ENCODE measurements at places on chromosomes 13 and 19.

GRCh38 chr19:1854542-1855039 lies 6.3 kb upstream of the REXO1 start:
- DNase-seq, result no peak

DNA sequence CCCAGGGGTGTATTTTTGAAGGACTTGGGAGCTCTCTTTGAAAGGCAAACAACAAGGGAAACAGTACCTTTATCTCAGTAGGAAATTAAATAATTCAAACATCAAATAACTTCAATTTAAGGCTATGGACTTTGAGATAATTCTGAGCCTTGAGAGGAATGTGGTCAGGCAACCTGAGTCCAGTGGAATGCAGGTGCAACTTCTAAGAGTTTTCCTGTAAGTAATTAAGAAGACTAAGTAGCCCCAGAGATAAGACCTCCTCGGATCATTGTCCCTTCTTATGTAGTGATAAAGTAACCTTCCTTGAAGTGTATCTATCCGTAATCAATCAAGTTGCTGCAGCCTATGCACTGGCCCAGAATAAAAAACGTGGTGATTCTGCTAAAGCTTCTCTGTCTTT lies 29.2 kb downstream of the ZNF701 start:
- no peak for DNase-seq

- DNase-seq, result no peak
Observed at GRCh38 chr19:39428283-39429112, 7.3 kb downstream of the RPS16 start.

DNA sequence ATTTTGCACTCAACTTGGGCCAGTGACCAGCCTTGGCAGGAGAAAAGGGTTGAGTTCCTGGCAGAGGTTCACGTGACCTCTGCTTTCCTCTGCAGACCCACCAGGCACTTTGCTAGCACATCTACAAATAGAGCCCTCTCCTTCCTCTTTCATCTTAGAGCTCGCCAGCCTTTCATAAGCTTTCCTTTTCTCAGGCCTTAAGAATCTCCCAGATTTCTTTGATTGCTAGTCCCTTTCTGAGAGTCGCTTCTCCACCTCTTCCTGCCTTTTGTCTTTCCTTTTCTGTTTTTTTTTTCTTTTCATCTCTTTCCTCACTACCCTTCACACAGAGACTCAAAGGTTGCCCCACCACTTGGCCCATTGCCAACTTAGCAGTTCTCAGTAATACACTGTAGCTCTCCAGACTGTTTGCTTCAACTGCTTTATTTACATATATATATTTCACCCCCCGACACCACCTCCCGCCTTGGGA lies 375.7 kb upstream of the SPRY2 start:
- no peak for DNase-seq

GRCh38 chr13:111005364-111005763 lies 90.5 kb upstream of the ANKRD10 start:
- DNase-seq, result no peak

DNA sequence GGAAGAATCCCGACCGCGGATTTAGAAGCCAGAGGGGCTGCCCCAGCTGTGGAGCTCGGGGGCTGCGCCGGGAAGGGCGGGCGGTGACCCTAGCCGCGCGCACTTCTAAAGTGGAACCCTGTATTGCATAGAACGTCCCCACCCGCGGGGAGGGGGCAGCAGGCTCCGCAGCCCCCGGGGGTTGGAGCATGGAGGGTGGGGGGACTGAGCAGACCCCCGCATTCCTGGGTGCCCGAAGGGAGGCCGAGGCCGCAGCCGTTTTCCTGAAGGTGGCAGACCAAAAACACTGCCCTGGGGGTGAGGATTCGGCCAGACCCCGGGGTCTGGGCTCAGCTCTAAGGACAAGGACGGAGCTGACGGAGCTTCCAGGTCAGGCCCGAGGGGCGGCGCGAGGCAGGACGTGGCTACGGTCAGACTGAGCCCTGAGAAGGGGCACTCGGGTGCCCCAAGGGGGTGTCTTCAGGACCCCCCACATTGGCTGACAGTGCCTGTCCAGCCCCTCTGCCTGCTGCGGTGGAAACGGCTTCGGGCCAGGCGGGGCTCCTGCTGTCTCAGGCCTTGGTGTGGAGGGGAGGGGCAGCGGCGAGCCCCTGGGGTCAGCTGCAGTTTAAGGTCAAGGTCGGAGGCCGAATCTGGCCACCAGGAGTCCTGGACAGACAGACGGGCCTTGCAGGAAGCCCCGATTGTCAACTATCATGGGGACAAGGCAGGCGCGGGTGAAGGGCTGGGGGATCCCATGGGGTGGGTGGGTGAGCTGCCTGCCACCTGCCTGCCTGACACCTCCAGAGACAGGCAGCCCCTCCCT lies 12.6 kb downstream of the MKNK2 start:
- no peak for DNase-seq

DNA sequence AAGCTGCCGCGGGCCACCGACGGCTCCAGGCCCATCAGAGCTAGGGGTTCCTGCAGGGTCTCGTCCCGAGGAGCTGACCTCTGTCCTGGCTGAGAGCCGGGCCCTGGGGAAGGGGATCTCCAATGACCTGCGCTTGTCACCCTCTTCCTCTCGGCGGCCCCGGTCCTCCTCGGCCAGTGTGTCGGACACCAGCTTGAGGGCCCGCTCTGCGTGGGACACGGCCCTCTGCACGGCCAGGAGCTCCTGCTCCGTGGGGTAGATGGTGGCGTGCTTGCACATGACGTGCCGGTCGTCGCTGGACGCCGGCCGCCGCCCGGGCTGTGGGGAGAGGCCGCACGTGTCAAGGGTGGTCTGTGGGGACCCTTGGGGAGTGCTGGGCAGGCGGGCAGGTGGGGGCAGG lies 32.7 kb upstream of the MATK start:
- DNase-seq, result no peak

DNA sequence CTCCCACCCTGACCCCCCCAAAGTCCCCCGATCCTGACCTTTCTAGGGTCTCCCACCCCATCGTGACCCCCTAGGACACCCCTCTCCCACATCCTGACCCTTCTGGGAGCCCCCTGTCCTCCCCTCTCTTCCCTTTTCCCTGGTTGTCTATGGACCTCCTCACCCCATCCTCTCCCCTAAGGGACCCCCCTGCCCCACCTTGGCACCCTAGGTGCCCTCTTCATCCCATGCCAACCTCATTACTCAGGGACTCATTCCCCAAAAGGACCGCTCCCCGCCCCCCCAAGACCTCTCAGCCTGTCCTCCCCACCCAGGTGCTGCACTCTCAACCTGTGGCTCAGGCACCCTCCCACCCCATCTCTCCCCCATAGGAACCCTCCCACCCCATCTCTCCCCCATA lies 2.1 kb downstream of the MAP2K2 start:
- no peak for DNase-seq

DNA sequence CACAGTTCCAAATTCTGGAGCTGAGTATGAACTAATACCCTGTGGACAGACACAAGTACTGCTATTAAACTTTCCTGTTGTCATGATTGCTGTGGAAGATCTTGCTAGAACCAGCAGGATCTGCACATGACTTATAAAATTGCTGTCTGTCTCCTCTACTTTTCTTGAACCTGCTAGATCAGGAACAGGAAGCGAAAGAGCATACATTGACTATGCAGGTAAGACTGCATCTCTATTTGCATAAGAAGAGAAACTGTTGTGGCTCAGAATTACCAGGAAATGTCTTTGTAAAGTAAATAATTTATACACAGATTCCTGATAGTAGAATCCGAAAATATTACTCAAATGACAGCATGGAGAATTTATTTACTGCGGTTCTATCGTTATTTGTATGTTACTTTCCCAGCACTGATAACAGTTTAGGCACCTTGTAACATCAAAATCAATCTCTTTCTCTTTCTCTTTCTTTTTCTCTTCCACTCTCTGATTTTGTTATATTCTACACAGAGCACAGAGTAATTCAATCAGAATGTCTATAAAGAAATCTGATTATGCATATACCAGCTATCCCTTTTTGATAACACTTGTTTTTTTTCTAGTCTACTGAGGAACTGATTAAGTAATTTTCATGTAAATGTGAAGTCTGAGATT lies 226.5 kb downstream of the MYO16 start:
- no peak for DNase-seq

DNA sequence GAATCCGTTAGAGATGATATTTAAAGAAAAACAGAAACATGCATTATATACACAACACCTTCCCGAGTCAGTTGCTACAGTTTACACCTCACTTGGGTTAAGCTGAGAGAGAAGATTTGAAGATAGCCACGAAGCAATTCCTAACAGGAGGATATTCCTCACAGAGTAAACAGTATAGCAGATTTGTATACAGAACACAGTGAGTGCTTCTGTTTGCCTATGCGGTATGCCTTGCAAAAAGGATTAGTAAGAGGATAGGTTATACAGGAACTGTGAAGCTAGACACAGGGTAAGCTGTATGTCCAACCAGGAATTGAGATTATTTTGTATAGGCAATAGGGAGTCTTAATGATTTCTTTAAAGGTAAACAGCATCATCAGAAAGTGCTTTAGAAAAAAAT lies 471.8 kb downstream of the LIG4 start:
- DNase-seq, result no peak

DNA sequence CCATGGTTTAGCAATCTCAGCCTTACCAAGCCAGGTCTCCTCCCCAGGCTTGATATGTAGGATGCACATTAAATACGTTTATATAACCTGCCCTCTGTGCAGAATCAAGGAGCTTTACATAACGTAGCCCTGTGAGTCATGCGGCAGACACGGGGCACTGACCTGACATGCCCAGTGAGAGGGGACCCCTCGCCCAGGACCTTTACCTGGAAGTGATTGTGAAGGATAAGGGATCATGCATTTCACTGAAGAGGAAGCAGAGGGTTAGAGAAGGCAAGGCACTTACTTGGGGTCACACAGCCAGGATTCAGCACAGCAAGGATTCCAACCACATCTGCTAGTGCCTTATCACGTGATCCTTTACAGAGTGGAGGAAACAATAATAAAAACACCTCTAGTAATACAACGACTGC lies 18.9 kb upstream of the FOSB start:
- no peak for DNase-seq

DNA sequence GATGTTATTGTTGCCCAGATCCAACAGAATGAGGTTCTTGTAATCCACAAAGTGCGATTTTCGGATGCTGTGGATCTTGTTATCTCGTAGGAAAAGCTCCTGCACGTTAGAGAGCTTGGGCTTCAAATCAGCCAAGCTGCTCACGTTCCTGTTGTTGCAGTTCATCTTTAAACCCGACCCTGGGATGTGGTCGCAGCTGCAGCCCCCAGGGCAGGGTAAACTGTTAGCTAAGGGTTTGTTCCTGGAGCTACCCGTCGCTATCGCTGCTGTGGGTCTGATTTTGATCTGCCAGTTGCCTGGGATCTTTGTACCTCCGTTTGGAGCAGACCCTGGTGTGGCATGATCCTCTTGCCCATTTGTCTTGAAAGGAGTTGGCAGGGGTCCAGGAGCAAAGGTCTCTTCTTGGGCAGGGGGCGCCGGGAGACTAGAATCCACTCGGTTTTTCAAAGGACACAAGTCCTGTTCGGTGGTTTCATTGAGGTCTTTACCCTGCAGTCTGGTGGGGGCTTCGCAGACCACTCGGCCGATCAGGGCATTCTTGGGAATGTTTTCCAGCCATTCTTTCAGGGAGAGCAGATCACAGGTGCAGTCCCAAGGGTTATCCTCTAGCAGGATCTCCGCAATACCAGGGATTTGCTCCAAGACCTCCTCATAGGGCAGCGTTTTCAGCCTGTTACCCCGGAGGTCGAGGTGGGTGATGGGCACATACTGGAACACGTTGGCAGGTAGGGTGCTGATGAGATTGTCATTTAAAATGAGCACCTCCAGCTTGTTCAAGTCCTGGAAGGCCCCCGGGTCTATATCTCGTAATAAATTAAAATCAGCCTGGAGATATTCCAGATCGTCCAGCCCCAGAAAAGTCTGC lies 1.8 kb downstream of the SLITRK1 start:
- DNase-seq, result no peak

GRCh38 chr13:110642291-110642981 lies 27.1 kb downstream of the NAXD start:
- no peak for DNase-seq

DNA sequence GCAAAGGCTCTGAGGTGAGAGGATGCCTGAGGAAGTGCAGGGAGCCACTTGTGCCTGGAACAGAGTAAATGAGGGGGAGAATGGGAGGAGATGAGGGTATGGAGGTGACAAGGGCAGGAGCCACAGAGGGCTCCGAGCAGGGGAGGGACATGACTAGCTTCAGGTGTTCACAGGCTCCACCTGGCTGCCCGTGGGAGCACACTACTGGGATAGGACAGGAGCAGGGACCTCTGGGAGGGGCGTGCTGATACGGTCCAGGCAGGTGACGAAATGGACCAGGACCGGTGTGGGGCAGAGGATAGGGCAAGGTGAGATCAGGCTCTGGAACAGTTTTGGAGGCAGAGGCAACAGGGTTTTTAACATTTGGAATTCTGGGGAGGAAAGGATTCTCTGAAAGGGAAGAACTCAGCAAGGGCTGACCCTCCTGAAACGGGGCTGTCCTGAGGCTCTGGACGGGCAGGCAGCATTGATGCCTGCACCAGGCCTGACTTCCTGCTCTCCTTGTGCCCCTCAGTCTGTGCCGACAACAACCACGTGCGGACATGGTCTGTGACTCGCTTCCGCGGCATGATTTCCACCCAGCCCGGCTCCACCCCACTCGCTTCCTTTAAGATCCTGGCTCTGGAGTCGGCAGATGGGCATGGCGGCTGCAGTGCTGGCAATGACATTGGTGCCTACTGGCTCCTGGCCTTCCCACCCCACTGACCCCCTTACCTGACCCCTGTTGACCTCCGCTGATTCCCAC lies 11.6 kb downstream of the SHKBP1 start:
- no peak for DNase-seq

DNA sequence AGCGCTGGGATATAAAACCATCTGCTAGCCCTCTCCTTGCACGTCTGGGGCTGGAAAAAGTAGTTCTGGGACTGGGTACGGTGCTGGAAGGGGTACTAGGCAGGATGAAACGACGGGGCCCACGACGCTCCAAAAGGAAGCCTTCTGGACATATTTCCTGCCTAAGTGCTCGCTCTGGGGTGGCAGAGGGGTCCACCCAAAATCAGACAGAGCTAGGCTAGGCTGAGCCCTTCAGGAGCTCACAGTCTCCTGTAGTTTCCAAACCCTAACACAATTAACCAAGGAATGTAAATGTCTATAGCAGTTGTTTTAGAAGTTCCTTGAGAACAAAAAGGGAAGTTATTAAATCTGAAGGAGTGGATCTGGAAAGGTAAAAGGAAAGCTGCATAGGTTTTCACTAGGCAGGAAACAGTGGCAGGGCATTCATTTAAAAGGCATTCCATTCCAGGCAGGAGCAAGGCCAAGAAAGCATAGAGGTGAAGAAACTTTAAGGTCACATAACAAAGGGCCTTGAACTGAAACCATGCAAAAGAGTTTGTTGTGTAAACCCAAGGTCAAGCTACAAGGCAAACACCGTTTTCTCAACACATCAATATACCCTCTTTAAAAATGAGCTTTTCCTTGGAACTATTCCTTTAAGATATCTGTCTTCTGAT lies 634 bp upstream of the DIAPH3 start:
- no peak for DNase-seq

GRCh38 chr13:30071969-30072817 lies 221.8 kb upstream of the UBL3 start:
- DNase-seq, result no peak

- DNase-seq, result no peak
Observed at GRCh38 chr19:44909775-44910174, 4.2 kb downstream of the APOE start.
